ENCODE measurements at places on chromosomes 5 and 9.

DNA sequence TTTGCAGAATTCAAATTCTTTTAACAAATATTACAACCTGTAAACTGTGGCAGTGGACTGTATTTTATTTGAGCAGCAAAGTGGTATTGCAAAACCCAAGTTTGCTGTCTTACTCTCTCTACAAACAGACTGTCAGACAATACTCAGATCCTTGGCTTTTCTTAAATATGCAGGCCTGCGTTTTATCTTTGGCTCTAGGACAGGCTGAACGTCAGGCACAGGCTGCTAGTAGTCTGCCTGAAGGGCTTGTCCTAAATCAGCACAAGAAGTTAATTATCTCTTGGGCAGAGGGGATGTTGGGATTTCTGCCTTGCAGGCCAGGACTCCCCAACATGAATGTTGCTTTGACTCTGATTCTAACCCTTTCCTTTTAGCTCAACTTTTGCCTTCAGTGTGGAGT lies 147.5 kb downstream of the SLIT3 start:
- no peak for DNase-seq

GRCh38 chr9:123978981-123979380 lies 32.6 kb upstream of the LHX2 start:
- DNase-seq, result no peak

- DNase-seq, result no peak
Observed at GRCh38 chr5:36607838-36608783, 1.7 kb downstream of the SLC1A3 start.

DNA sequence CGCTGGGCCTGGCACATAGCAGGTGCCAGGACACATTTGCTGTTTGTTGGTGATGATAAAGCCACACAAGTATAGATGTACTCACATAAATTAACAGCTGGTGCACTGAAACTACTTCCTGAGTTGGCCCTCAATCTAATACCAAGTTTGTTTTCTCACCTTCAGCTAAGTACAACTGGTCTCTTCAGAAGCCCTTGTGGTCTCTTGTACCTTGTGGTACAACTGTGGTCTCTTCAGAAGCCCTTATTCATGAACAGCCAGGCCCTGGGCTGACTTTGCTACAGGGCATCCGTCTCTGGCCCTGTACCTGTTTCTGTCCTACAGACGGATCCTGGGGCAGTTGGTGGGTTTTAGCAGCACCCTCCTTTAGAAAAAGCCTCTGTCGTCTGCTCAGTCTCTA lies 81.5 kb downstream of the DAB2IP start:
- no peak for DNase-seq

DNA sequence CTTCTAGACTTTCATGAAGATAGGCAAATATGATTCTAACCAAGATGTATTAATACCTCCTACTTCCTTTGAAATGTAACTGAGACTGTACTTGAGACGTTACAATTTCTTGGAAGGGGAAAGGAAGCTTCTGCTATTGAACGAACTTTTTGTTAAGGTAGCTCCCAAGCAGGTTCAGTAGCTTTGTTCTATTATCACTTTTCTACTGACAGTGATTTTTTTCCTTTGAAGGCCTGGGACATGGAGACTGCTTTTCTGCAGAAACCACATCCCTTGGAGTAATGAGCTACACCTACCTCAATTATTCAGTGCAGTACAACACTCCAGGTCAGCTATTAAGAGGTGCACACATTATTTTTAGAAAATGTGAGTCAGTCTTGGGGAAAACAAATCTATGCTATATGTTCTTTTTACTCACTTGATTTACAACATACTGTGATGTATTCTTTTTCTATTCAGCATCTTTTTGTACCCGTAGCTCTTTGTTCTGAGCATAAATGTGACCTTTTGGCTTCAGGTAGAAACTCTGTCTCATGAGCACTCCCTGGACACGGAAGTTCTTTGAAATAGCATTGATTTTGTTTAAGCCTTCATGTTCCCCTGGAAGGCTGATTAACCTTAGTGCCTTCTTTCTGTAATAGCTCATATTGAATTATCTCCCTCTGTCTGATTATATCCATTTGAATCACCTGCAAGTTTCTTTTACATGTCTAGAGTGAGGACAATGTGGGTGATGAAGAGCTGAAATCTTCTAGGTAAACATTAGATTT lies 56.5 kb upstream of the CDKN2B start:
- no peak for DNase-seq

GRCh38 chr5:132227235-132227484 lies 493 bp downstream of the P4HA2 start:
- DNase-seq, result no peak

DNA sequence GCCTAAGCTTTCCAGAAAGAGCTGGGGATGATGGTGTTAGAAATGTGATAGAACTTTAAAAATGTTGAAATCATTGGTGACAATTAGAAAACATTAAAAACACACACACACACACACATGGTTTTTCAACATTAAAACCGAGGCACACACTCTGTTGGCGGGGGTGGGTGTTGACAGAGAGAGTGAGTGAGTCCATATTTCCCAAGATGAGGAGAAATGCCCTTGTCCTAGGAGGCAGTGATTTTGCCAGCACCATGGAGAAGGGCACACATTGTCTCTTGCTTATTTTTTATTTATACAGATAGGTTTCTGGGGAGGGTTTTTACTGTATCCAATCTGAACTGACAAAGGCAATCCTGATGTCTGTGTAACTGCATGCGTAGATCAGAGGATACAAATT lies 152.5 kb downstream of the INSYN2B start:
- DNase-seq, result no peak

GRCh38 chr5:85813146-85813545 lies 804.6 kb upstream of the COX7C start:
- no peak for DNase-seq

DNA sequence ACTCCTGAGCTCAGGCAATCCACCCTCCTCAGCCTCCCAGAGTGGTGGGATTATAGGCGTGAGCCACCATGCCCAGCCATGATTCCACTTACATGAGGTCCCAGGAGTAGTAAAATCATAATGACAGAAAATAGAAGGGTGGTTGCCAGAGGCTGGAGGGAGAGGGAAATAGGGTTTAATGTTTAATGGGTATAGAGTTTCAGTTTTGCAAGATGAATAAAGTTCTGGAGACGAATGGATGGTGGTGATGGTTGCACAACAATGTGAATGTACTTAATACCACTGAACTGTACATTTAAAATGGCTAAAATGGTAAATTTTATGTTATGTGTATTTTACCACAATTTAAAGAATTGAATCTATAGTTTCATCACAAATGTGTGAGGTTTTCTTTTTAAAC lies 146.5 kb upstream of the ABCA1 start:
- no peak for DNase-seq

GRCh38 chr5:23223846-23224245 lies 283.6 kb upstream of the PRDM9 start:
- no peak for DNase-seq

GRCh38 chr9:86099701-86100364 lies 475 bp upstream of the GOLM1 start:
- DNase-seq, result peak; percentile 56

GRCh38 chr5:54667136-54667535 lies 149.6 kb downstream of the SNX18 start:
- no peak for DNase-seq

- DNase-seq, result no peak
Observed at GRCh38 chr5:1758574-1758973, 41.1 kb downstream of the MRPL36 start.

- DNase-seq, result no peak
Observed at GRCh38 chr5:139684350-139684880, 36.3 kb downstream of the CXXC5 start.

- no peak for DNase-seq
Observed at GRCh38 chr5:176851380-176851779, 41.0 kb downstream of the UNC5A start.

DNA sequence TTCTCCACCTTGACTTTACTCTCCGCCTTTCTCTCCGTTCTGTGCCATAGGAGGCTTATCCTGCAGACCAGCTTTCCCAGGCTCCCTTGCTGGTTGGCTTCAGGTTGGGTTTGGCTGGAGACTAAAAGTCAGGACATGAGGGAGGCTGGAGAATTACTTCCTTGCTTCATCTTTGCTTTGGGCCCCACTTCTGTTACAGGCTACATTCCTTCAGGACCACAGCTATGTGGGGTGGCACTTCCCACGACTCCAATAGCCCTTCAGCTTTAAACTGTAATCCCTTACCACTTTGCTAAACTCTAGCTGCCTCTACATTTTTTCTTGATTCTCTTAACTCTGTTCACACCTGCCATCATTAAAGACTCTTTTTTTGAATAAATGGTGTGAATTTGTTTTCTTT lies 186.7 kb upstream of the NR4A3 start:
- DNase-seq, result no peak

GRCh38 chr5:78806544-78806943 lies 158.0 kb upstream of the LHFPL2 start:
- no peak for DNase-seq

DNA sequence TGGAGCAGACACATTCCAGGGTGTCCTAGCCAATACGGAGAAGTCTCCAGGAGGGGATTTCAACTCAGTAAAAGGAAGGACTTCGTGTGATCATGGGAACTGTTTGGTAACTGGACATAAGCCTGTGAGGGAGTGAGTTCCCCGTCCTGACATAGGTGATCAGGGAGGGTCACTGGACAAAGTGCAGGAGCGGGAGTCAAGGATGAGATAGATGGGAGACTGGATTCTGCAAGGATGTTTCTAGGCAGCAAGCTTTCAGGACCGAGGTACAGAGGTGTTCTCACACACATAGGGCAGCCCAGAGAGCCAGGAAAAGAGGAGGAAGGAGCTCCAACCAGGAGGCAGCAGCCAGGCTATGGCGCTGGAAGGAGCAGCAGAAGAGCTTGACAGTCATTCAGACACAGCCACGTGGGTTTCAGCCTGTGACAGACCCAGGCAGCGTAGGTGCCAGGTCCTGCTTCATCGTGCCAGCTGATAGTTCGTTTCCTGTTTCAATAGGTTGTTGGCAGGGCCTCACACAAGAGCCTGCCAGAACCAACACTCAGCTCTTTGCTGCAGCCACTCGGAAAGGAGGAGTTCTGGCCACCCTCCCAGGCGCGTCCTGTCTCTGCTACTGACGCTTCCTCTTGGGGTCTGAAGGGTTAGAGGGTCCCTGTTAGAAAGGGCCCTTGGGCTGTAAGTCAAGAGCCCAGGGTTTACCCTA lies 84.1 kb downstream of the AMBP start:
- DNase-seq, result no peak

- DNase-seq, result no peak
Observed at GRCh38 chr9:101453776-101454570, 18.4 kb upstream of the ALDOB start.

DNA sequence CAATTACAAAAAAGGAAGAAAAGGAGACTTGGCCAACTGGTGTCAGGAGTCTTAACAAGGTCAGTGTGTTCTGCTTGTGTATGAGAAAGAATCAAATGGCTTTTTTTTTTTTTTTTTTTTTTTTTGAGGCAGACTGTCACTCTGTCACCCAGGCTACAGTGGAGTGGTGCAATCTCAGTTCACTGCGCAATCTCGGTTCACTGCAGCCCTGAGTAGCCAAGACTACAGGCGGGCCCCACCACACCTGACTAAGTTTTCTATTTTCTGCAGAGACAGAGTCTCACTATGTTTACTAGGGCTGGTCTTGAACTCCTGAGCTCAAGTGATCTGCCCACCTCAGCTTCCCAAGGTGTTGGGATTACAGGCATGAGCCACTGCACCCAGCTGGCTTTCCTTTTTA lies 3.1 kb upstream of the IL7R start:
- no peak for DNase-seq
